ENCODE measurements at places on chromosomes 3 and 15.

- H3K27ac ChIP-seq, result no peak overlapping the region
- H3K27me3 ChIP-seq, result no peaks in the 10 kb centered on the region
Observed at GRCh38 chr3:128933213-128933921, 53.9 kb downstream of the ACAD9 start.

DNA sequence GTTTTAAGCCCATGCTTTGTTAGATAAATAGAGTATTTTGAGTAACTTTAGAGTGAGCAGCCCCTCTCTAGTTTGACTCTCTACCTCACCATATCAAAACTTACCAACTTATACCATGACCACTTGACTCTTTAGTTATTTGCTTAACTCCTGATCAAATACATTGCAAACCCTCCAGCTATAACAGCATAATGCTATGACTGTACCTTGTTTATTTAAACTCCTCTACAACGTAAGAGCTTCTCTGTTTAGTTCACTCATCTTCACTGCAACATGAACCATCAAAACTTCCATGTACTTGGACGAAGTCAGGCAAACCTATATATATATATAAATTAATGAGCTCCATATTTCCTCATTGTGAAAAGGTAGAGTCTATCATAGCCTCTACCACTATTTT, 218.2 kb downstream of the DPH6 start:
- no peaks in the 10 kb centered on the region for H3K4me1 ChIP-seq
- H3K27ac ChIP-seq, result no peak overlapping the region
- DNase-seq, result no peak
- no peak overlapping the region for H3K4me3 ChIP-seq

DNA sequence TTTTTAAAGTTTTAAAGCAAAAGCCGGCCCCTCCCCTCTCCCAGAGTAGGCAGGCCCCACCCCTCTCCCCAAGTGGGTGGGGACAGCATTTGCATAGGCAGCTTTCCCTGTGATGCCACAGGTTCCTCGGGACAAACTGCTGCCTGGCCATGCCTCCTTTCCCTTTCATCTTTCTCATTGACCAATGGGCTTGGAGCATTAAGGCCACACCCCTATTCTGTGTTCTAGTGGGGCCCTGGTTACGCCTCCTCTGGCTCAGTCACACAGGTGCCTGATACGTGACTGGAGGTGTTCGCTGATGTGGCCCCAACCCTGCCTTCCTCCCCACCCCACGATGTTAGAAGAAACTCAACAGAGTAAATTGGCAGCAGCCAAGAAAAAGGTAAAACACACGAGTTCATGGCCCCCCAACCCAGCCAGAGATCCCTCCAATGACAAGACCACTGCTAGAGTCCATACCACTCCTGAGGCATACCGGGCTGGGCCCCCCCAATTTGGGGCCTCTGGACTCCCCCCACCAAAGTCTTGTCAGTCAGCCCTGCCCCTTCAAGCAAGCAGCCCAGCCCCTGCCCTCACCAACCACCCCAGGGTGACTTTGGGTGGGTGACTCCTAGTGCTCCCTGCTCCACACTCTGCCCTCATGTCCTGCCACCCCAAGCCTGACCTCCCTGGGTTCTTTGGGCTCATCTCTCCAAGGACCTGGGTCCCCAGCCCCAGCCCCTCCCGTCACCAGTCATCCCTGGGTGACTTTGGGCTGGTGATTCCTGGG, 62.8 kb upstream of the CSPG4 start:
- no peak for DNase-seq
- no peaks in the 10 kb centered on the region for H3K4me1 ChIP-seq
- H3K36me3 ChIP-seq, result no peaks in the 10 kb centered on the region
- no peak overlapping the region for H3K4me3 ChIP-seq

DNA sequence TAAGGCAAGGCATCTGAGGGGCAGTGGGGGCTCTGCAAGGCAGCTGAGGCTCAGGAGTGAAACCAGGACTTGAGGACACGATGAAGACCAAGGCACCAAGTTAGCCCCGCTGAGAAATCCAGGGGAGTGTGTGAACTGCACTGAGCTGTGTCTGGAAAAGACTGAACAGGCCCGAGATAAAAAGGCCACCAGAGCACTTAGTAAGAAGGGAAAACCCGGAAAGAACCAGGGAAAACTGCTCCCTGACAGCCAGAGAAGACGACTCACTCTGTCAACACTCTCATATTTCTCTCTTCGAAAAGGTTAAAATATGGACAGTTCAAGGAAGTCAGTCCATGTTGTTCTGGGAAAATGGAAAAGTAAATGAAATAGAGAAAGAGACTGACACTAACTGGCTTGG, 109.0 kb downstream of the SEC22A start:
- H3K27me3 ChIP-seq, result no peaks in the 10 kb centered on the region
- no peaks in the 10 kb centered on the region for H3K4me1 ChIP-seq
- no peak overlapping the region for H3K4me3 ChIP-seq
- no peaks in the 10 kb centered on the region for H3K36me3 ChIP-seq
- no peak for DNase-seq

DNA sequence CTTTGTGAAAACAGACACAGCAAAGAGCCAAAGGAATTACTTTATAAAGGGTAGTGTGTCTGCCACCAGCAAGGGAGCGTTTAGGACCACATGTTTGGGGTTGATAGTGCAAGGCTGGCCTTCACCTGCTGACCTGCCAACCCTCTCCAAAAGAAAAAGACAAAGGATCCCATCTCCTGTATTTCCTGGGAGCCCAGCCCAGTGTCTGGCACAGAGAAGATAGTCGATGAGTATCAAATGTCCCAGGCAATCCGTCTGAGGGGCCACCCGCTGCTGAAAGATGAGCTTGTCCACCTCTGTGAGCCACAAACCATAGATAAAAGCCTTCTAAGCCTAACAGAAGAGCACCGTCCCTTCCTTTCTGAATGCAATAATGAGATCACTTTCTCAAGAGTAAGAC, 154.8 kb upstream of the CTNNB1 start:
- no peaks in the 10 kb centered on the region for H3K4me1 ChIP-seq
- no peak for DNase-seq
- no peaks in the 10 kb centered on the region for H3K36me3 ChIP-seq
- H3K27ac ChIP-seq, result no peak overlapping the region

DNA sequence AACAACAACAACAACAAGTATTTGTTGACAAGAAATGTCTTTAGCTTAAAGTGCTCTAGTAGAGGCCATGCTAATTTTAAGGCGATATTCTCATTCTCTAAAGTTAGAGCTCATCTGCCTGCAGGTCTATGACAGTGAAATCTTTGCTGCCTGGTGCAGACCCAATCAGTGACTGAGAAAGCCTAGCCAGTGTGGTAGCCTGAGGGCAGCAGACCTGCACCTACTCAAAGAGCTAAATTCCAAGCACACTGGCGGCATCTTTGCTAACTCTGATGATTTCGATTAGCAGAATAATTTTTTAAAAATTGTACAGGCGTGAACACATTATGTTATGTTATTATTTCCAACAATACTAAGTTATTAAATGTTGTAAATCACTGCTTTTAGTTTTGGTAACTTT, 228.8 kb upstream of the RGMA start:
- no peaks in the 10 kb centered on the region for H3K27me3 ChIP-seq
- H3K4me1 ChIP-seq, result peaks cover 9% of the 10 kb centered on the region
- no peak for DNase-seq

DNA sequence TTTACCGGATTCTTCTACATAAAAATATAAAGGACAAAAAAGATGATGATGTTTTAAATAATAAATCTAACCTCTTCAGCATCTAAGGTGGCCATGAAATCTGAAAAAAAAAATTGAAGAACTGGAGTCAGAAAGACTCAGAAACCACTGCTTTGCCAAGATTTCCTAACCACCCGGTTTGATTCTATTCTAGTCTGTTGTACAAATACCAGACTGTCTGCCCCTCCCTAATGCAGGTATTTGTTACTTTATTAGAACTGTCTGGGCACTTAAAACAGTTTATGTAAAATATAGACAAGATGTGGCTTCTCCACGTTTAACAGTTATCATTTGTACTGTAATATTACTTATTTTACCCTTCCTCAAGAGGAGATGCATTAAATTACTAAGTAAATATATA, 48.8 kb downstream of the UACA start:
- H3K27ac ChIP-seq, result no peak overlapping the region
- H3K36me3 ChIP-seq, result no peaks in the 10 kb centered on the region
- no peak for DNase-seq

- H3K27me3 ChIP-seq, result no peaks in the 10 kb centered on the region
- no peak overlapping the region for H3K27ac ChIP-seq
- DNase-seq, result no peak
- H3K4me1 ChIP-seq, result no peaks in the 10 kb centered on the region
- no peak overlapping the region for H3K4me3 ChIP-seq
Observed at GRCh38 chr3:33008282-33008681, 56.8 kb downstream of the CCR4 start.

DNA sequence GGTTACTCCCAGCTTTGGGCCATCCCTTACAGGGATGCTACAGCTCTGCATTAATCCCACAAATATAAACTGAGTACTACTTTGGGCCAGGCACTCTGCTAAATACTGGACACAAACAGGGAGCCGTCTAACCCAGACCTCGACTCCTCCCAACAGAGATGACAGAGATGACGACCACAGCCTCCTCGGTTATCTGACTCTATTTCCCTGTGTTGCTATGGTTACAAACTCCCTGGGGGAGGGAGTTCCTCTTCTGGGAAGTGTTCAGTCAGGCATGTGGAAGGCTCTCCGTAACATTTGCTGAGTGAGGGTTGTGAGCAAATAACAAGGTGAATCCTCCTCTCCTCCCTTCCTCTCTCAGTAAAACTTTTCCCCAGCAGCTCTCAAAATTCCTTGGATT, 6.7 kb upstream of the CMTM7 start:
- H3K27ac ChIP-seq, result no peak overlapping the region
- H3K36me3 ChIP-seq, result no peaks in the 10 kb centered on the region
- H3K27me3 ChIP-seq, result peaks cover 97% of the 10 kb centered on the region
- H3K4me1 ChIP-seq, result no peaks in the 10 kb centered on the region
- no peak for DNase-seq

GRCh38 chr15:33834892-33835743, 133.2 kb upstream of the CHRM5 start:
- no peak for DNase-seq
- no peaks in the 10 kb centered on the region for H3K36me3 ChIP-seq
- H3K27me3 ChIP-seq, result peaks cover 4% of the 10 kb centered on the region
- no peak overlapping the region for H3K4me3 ChIP-seq
- peaks cover 5% of the 10 kb centered on the region for H3K4me1 ChIP-seq
- H3K27ac ChIP-seq, result no peak overlapping the region

DNA sequence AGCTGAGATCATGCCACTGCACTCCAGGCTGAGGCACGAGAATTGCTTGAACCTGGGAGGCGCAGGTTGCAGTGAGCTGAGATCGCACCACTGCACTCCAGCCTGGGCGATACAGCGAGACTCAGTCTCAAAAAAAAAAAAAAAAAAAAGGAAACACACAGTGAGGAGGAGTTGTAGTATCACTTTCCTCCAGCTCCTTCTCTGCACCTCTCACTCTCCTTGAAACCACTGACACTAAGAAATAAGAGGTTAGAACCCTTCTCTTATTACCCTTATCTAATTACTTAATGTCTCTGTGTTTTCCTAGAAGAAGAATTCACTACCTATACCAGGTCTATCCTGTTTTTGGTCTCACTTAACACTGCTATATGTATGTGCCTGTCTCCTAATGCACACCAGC, 31.7 kb downstream of the RAB27A start:
- DNase-seq, result no peak
- H3K4me1 ChIP-seq, result peaks cover 40% of the 10 kb centered on the region
- no peaks in the 10 kb centered on the region for H3K27me3 ChIP-seq
- H3K4me3 ChIP-seq, result no peak overlapping the region

- H3K36me3 ChIP-seq, result no peaks in the 10 kb centered on the region
- no peak overlapping the region for H3K4me3 ChIP-seq
Observed at GRCh38 chr3:54222316-54222715, 100.0 kb downstream of the CACNA2D3 start.

DNA sequence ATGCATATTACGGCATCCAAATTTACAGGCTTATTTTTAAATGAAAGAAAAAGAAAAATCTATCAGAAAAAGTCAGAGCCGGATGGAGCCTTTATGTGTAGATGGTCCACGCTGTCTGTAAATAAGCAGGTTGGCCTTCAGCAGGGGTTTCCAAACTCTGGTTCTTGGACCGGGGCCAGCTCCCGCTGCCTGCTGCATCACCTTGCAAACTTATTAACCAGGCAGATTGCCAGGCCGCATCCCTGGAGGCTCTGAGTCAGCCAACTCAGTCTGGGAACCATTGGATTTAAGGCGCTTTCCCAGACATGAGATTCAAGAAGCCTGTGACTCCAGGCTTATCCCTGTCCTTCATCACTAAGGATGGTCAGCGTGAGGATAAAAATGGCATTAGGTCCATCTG, 212.4 kb downstream of the OPA1 start:
- no peak overlapping the region for H3K4me3 ChIP-seq
- H3K27ac ChIP-seq, result no peak overlapping the region
- no peak for DNase-seq
- no peaks in the 10 kb centered on the region for H3K27me3 ChIP-seq
- no peaks in the 10 kb centered on the region for H3K36me3 ChIP-seq
- peaks cover 36% of the 10 kb centered on the region for H3K4me1 ChIP-seq

- peaks cover 3% of the 10 kb centered on the region for H3K36me3 ChIP-seq
- H3K4me3 ChIP-seq, result no peak overlapping the region
- H3K27me3 ChIP-seq, result no peaks in the 10 kb centered on the region
- no peak overlapping the region for H3K27ac ChIP-seq
- no peak for DNase-seq
Observed at GRCh38 chr3:154310840-154311239, 13.4 kb downstream of the DHX36 start.

DNA sequence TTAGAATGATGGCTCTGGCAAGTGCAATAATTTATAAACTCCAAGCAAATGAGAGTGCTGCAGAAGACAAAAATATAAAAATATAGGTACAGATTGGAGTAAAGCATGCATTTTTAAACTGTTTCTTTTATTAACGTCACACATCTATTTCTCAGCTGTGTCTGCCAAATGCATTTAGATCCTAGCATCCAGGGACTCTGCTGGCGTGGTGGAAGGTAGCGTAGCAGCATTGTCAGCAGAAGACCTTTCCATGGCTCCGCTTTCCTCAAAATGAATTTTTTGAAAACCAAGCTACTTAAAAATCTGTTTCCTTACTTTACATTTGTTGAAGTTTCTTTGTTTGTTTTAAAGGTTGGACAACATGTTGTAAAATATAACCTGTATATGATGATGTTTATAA, 16.3 kb upstream of the ATP10A start:
- H3K4me3 ChIP-seq, result no peak overlapping the region
- no peaks in the 10 kb centered on the region for H3K36me3 ChIP-seq
- H3K4me1 ChIP-seq, result peaks cover 9% of the 10 kb centered on the region
- no peak for DNase-seq

GRCh38 chr15:85551221-85551832, 170.9 kb downstream of the AKAP13 start:
- no peak overlapping the region for H3K27ac ChIP-seq
- H3K4me3 ChIP-seq, result no peak overlapping the region
- H3K4me1 ChIP-seq, result peaks cover 9% of the 10 kb centered on the region
- no peak for DNase-seq

DNA sequence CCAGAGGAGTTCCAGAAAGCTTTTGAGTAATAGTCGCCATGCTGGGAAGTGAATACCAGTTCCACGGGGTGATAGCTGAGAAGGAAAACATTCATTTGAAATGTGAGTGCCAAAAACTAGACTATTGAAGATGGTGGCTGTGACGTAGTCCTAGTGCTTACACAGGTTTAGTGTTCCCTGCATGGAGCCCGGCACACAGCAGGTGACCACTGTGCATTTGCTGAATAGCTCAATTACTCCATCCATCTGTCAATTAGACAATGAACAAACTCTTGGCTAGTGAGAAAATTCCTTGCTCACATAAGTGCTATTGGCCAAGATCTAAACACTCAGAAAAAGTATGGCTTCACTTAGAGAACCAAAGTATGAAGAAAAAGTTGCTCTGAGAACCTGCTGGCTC, 448.1 kb upstream of the WNT5A start:
- H3K36me3 ChIP-seq, result no peaks in the 10 kb centered on the region
- DNase-seq, result no peak
- H3K27me3 ChIP-seq, result no peaks in the 10 kb centered on the region
